ENCODE measurements at places on chromosomes 4 and X.

GRCh38 chr4:128958194-128958593 is 135.1 kb downstream of the SCLT1 start:
- no peak for DNase-seq

DNA sequence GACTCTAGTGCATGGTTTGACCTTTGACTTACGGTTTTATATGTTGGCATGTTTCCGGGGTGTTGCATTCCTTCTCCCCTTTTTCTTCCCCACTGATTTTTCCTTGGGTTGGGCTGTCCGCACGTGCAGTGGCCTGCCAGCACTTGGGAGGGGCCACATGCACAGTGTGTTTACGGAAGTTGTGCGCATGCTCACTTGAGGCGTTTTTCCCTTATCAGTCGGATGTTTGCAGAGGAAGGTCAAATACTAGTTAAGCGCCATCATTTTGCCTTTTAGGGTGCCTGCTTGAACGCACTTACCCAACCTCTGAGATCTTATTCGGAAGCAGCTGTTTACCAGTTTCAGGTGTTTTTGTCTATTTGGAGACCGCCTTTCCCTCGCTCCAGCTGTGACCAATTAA is 653.9 kb upstream of the AADAT start:
- DNase-seq = no peak

DNA sequence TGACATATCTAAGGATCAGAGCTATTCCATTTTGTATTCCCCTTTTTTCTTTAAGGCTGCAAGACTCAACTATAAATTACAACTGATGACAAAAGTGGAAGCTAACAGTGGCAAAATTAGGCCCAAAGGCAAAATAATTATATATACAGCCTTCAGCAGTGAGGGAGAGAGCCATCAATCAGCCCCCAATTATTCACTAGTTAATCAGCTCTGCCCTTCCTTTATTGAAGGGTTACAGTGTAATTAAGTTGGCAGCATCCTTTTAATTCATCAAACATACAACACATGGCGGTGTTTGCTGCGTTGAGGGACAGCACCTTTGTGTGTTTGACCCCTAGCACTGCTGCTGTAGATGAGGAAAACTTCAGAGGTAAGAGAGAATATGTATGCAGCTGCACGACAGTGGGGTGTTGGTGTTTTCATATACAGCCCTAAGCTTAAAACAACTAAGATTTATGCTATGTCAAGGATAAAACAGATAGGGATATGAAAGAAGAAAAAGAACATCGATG is 973.9 kb upstream of the POU3F4 start:
- peak; percentile 24 for DNase-seq

DNA sequence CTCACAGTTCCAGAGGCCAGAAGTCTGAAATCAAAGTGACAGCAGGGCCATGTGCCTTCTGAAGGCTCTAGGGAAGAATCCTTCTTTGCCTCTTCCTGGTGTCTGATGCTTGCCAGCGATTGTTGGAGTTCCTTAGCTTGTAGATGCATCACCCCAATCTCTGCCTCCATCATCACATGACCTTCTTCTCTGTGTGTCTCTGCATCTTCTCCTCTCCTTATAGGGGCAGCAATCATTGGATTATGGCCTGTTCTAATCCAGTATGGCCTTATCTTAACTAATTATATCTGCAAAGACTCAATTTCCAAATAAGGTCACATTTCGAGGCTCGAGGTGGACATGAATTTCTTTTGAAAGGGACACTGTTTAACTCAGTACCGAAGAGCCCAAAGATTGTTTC is 71.7 kb upstream of the RAI2 start:
- no peak for DNase-seq

DNA sequence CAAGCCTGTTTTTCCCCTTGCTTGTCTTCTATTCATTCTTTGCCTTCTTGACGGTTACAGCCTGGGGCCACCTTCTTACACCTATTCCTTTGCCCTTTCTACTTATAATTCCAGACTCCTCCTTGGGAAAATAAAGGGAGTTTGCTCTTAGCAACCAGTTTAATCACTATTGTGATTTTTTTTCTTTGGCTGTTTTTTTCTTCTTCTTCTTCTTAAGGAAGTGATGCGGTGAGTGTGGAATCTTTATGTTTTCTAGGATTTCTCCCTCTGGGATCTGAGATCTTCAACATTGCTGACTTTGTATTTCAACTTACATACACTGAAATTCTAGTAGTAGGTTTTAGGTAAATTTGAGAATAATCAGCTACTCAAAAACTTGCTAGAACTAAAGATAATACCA is 1.1 kb upstream of the KLHL13 start:
- no peak for DNase-seq

- DNase-seq = no peak
Observed at GRCh38 chr4:150769248-150769647, 187.3 kb downstream of the MAB21L2 start.

GRCh38 chr4:129905256-129905655 is 809.3 kb downstream of the C4orf33 start:
- no peak for DNase-seq

DNA sequence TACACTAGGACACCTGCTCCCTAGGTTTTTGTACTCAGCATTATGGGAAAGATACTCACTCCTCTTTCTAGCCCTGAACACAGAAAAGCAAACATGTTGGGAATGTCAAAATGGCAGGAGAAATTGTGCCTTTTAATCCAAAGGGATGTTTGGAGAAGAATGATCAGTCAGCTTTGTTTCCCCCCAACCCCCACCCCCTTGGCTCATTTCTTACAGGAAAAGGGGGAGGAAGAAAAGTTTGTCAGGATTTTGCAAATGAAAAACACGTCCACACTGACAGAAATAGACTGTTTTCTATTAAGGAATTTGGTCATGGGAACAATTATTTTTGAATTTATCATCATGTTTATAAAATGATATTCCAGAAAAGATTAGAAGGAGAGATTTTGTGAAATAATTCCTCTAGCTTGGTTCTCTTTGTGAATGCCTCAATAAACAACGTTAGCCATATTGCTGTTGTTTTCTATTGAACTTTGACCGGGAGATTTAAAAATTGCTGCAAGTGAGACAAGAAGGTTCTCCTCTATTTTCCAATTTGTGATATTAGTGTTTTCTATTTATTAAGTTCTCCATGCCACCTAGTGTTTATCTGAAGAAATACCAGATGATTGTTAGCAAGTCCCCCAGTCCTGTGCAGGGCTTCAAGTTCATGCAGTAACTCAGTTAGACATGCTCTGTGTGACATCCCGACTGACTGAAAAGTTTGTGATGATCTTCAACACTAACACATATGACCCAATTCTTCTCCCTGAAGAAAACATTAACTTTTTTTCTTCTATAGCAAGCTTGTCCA is 31.3 kb upstream of the TFDP3 start:
- DNase-seq = no peak

GRCh38 chrX:39895218-39896110 is 202.3 kb downstream of the BCOR start:
- DNase-seq = no peak

DNA sequence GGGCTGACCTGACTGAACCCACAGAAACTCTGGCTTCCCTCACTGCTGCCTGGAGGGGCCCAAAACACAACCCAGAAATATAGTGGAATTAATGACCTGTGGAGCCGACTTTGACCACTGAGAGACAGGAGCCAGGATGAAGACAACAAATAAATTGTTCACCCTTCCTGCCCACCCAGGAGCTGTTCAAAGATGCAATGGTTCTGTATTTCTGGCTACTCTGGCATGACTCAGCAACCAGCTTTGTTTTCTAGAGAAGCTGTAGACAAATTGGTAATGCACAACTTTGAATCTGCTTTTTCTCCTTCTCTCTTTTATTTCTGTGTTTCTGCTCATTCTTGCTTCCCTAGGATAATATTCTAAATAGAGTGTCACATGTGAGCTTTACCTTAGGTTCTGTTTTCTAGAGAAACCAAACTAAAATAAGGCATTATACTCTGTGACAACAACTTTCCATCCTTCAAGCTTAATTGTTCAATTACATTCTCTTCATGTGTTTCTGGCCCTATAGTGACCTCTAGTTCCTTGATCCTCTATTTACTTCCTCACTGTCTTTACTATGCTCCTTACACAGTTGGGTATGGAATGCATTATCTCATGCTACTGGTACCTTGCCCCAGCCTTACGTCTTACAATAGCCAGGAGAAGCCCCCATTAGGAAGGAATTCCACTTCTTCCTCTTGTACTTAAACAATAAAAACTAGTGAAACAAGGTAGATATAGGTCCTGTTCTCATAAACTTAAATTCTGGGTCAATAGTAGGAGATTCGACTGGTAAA is 6.5 kb upstream of the PRKG2 start:
- DNase-seq = no peak

All from NCI-H1417 treated with DMSO at 0.1 percent for 48 hours (cell line).